ENCODE measurements at places on chromosomes 2 and 18. TPM values are rescaled to one million over a fixed set of nuclear protein-coding genes. Genes with fewer than 3 reads are reported as not detected.
A peak's percentile ranks its signal among the peaks of the same experiment; 100 is the strongest.

The C18orf54 gene
- 10.5 TPM for total RNA-seq

GRCh38 chr2:196500686-196501431 is 138.7 kb upstream of the CCDC150 start:
- no peak overlapping the region for H3K27ac ChIP-seq
- no peaks in the 10 kb centered on the region for H3K27me3 ChIP-seq
- no peaks in the 10 kb centered on the region for H3K36me3 ChIP-seq

The MDH1B gene
- total RNA-seq, result 0.23 TPM

DNA sequence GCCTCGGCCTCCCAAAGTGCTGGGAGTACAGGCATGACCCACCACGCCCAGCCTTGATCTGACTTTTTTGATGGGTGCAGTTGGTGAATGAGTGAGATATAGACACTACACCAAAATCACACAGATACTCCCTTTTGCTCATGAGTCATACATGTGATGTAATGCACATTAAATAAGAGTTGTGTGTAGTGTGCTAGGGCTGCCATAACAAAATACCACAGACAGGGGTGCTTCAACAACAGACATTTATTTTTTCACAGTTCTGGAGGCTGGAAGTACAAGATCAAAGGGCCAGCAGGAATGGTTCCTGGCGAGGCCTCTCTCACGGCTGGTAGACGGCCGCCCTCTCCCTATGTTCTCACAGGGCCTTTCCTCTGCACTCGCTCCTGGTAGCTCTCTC is 46.6 kb downstream of the GBX2 start:
- H3K36me3 ChIP-seq, result no peaks in the 10 kb centered on the region
- H3K4me1 ChIP-seq, result no peaks in the 10 kb centered on the region
- peak; percentile 20 for DNase-seq
- H3K27ac ChIP-seq, result no peak overlapping the region

GRCh38 chr18:3525870-3526420 is 76.0 kb downstream of the TGIF1 start:
- H3K27ac ChIP-seq, result no peak overlapping the region
- no peaks in the 10 kb centered on the region for H3K27me3 ChIP-seq
- no peak overlapping the region for H3K4me3 ChIP-seq
- DNase-seq, result no peak

The TRIM54 gene
- 1.6 TPM for total RNA-seq

DNA sequence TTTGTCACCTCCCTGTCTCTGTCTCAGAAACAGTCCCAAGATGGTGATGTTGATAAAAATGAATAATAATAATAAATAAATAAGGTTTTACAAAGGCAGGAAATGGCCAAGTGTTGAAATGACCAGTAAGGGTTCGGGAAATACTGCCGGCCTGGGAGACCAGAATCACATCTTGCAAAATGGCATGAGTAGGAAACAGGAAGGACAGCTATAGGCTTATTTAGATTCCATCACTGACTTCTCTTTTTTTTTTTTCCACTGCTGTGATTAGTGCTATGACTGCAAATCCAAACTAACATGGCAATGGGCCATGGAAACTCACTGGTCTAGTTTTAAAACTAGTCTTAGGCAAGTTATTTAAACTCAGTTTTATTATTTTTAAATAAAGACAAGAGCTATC is 60.6 kb downstream of the SCN1A start:
- H3K27me3 ChIP-seq, result peaks cover 70% of the 10 kb centered on the region
- H3K27ac ChIP-seq, result no peak overlapping the region
- DNase-seq, result no peak
- H3K4me1 ChIP-seq, result no peaks in the 10 kb centered on the region
- no peaks in the 10 kb centered on the region for H3K36me3 ChIP-seq
- H3K4me3 ChIP-seq, result no peak overlapping the region

DNA sequence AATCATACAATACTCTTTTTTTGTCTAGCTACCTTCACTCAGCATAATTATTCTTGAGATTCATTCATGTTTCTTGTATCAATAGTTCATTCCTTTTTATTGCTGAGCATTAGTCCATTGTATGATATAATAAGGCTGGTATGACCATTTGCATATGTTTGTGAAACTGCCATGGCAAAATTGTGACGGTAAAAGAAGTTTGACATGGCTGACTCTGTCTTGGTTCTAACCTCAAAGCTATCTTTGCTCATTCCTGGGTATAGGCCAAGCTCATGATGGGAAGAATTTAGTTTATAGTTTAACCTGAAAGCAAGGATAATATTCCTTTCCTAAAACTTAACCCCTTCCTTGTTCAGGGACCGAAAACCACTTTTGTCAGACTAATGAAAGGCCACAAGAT is 46.4 kb downstream of the COMMD1 start:
- DNase-seq, result no peak
- no peaks in the 10 kb centered on the region for H3K4me1 ChIP-seq
- H3K36me3 ChIP-seq, result no peaks in the 10 kb centered on the region
- no peaks in the 10 kb centered on the region for H3K27me3 ChIP-seq
- no peak overlapping the region for H3K27ac ChIP-seq
- no peak overlapping the region for H3K4me3 ChIP-seq

The NOSTRIN gene
- total RNA-seq, result 0.69 TPM

GRCh38 chr2:191180713-191181112 is 29.9 kb upstream of the STAT4 start:
- no peaks in the 10 kb centered on the region for H3K36me3 ChIP-seq
- peaks cover 28% of the 10 kb centered on the region for H3K4me1 ChIP-seq
- H3K27me3 ChIP-seq, result no peaks in the 10 kb centered on the region
- no peak overlapping the region for H3K27ac ChIP-seq

DNA sequence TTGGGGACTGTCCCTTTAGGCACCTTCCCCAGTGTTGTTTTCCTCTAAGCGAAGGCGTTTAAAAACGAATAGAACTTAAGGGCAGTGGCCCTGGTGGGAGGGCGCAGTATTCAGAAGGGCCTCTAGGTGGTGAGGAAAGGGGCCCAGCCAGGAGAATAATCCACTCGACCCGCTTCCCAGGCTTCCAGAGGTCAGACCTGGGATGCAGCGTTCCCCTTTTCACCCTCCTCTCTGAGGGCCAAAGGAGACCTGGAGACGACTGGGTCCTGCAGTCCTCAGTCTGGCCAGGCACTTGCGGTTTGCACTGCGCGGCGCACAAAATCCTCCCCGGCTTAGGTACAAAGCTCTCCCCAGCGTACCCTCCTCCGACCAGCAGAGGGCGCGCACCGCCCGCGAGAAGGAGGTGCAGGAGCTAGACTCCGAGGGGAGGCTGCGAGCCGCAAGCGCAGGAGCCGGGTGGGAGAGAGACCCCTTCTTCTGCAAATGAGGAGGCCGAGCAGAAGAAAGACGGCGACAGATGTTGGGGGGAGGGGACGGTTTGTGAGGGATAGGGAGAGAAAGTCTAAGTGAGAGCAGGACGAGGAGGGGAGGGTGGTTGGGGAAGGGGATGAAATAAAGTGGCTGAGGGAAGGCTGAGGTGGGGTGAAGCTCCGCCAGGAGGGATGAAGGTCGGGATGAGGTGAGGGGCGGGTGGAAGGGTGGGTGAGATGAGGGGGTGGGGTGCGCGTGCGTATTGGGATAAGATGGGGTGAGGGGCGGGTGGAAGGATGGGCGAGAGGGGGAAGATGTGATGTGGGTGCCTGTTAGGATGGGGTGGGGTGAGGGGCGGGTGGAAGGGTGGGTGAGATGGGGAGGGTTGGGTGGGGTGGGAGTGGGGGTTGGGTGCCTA is 4.9 kb downstream of the FEV start:
- no peaks in the 10 kb centered on the region for H3K4me1 ChIP-seq
- H3K4me3 ChIP-seq, result peak overlapping the region; percentile 77
- H3K36me3 ChIP-seq, result no peaks in the 10 kb centered on the region

DNA sequence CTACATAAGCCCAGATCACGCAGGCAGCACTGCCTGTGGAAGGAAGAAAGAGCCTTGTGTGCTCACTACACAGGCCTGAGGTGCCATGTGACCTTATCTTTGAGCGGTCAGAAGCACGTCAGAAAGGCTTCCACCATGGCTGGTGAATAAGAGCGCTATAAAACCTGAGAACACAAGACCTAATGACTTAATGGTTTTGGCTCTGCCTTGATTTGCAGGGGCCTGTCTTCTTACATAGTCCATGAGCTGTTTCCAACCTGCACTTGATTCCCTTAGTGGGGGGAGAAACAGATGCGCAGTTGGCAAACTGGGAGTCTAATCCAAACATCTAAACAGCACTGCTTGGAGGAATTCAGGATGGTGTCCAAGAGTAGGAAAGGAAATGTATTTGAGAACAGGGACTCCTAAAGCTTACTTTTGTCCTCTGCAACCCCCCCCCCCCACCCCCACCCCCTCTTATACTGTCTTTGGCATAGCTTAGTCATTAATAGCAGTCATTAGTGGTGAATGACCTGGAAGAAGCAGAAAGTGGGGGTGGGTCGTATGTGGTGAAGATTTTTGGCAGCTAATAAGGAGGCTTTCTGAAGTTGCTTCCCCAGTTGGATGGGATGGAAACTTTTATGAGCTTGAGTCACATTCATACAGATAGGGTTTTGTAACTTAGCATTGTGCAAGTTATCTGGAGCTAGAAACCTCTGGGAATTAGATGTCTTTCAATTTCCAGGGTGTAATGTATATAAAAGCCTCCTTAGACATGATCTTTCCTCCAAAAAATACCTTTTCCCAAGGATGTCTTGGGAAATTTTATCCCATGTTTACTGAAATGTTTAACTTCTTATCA is 454.1 kb downstream of the MEIS1 start:
- H3K4me1 ChIP-seq, result peaks cover 35% of the 10 kb centered on the region
- H3K4me3 ChIP-seq, result no peak overlapping the region
- H3K27ac ChIP-seq, result peak overlapping the region; percentile 99

DNA sequence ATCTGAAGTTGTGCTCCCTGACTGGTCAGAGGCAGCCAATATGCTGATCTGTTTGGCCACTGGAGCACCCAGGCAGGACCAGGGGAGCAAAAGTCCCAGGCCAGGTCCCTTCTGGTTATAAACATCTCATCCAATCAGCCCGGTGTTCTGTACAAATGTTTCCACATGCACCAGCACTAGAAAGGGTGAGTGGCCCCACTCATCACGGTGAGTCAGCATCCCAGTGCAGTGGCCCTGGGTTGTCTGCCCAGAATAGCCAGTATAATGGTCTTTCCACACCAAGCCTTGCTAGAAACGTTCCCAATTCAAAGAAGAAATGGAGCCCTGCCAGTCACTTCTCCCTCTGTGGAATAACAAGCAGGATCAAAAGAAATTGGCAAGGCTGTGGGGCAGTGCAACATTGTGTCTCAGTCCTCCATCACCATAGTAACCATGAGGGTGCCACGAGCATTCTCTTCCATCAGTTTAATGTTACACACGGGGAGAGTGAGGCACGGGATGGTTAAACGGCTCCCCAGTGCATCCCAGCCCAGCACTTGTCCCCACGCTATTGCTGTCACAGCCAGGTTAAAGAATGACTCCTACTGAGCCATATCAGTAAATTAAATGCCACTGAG is 174.9 kb downstream of the SEPTIN10 start:
- peaks cover 32% of the 10 kb centered on the region for H3K36me3 ChIP-seq
- H3K4me1 ChIP-seq, result no peaks in the 10 kb centered on the region
- DNase-seq, result peak; percentile 33
- no peak overlapping the region for H3K4me3 ChIP-seq
- no peak overlapping the region for H3K27ac ChIP-seq
- H3K27me3 ChIP-seq, result no peaks in the 10 kb centered on the region
